ENCODE measurements at places on chromosomes 1 and 21.

GRCh38 chr1:171204296-171204695 lies 19.2 kb downstream of the FMO2 start:
- DNase-seq, result no peak

- DNase-seq, result no peak
Measured at GRCh38 chr1:108845991-108846390, 10.9 kb downstream of the AKNAD1 start.

GRCh38 chr1:39826583-39826982 lies 37.9 kb upstream of the BMP8B start:
- DNase-seq, result no peak

GRCh38 chr21:46188226-46189212 lies 4.3 kb upstream of the SPATC1L start:
- no peak for DNase-seq

DNA sequence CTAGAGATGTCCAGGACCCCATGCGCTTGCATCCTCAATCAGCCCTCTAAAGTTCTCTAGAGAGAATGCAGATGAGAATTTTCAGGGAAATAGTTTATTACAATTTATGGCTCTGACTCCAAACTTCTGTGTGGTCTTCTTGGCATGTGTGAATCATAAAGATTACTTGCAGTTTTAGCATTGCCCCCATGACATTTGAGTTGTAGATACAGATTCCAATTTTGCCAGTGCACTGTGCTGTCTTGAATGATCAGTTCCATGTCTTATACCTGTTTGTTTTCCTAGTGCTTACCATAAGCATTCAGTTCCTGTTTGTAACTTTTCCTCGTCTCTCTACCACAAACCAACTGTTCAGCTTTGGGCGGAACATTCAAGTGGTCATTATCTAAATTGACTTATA lies 4.8 kb downstream of the KRTAP21-3 start:
- no peak for DNase-seq

- no peak for DNase-seq
Measured at GRCh38 chr1:13754510-13755103, 54.6 kb downstream of the PRDM2 start.

DNA sequence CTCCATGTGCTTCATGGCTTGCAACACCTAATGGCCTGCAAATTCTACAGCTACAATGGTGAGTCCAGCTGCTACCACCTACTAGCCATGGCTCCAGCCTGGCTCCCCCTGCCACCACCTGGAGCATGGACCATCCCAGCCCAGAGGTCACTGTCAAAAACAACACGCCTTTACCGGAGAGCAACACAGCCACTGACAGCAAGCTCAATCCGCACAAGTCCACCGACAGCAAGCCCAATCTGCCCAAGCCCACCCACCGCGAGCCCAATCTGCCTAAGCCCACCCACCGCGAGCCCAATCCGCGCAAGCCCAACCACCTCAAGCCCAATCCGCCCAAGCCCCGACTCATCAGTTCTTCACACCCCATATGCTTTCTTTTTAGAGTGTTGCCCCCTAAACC lies 128.2 kb downstream of the KIF26B start:
- no peak for DNase-seq

GRCh38 chr1:32199717-32200072 lies 700 bp upstream of the CCDC28B start:
- DNase-seq, result no peak

DNA sequence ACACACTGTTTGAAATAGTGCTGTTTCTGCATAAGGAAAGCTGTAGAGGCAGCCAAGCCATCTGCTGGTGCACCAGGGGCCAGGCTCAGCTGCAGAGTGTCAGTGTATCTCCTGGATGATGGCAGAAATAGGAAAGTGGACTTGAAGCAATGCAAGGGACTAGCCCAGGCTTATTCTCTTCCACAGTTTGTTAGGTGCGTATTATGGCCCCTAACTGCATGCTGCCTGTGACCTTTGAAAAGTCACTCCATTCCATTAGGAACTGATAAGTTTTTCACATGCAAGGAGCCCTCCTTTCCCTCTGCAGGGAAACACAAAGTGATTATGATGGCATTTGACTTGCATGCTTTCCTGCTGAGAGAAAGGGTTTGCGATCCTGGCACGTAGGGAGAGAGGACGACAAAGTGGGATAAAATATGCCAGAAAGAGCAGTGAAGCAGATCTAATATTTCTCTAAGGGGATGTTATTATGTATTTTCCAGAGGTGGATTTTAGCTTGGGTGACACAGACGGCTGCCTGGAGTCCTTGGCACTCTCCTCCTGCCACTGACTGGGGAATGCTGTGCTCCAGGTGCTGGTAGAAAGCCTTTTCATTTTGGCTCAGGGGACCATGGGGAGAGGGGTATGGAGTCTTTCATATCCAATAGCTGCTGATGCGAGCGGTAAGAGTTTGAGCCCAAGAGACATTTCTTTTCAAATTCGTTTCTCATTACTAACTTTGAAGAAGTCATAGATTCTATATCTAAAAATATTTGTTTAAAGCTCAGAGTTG lies 402.1 kb upstream of the B3GALT2 start:
- DNase-seq, result no peak

GRCh38 chr1:54931275-54931840 lies 44.4 kb upstream of the DHCR24 start:
- no peak for DNase-seq

DNA sequence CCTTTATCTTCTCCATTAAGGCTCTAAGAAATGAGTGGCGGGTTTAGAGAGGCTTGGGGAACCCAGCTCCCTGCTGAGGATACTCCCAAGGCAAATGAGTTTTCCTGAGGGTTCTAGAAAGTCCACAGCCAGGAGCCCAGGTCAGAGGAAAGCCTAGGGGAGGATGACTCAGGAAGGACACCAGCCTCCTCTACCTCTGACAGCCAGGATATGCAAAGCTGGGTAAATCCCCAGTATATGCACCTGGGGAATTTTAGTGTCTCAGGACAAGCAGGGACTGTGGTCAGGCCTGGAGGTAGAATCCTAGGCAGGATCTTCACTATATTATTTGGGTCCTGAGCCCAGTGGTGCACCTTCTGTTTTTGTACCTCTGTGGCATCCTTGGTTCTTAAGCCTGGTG lies 23.5 kb upstream of the WNT4 start:
- DNase-seq, result no peak

- no peak for DNase-seq
Measured at GRCh38 chr1:37338658-37339057, 135.7 kb upstream of the ZC3H12A start.

DNA sequence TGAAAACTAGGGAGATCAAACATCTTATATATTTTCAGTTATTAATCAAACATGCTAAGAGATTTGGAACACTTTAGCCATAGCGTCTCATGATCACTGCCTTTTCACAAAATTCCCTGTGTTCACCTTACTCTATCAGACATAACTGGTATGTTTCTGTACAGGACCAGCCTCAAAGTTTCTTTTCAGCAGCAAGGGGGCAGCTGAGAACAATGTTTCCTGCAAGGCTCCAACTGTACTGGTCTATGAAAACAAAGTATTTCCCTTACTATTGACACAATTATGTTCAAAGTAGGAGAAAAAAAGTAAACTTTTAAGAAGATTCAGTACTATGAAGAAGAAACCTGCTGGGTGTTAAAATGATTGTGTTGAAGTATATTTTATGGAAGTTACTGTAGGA lies 98.5 kb downstream of the ATF6 start:
- DNase-seq, result no peak

Measured in naive thymus-derived CD8-positive, alpha-beta T cell (primary cell).